ENCODE measurements at places on chromosomes 3 and 15. TPM values are rescaled to one million over a fixed set of nuclear protein-coding genes. Genes with fewer than 3 reads are reported as not detected.

Gene WDR93
- polyA plus RNA-seq = 2.3 TPM

GRCh38 chr15:28975766-28976179, 90.0 kb downstream of the APBA2 start:
- no peak for DNase-seq

Gene VILL
- polyA plus RNA-seq = 16.3 TPM

DNA sequence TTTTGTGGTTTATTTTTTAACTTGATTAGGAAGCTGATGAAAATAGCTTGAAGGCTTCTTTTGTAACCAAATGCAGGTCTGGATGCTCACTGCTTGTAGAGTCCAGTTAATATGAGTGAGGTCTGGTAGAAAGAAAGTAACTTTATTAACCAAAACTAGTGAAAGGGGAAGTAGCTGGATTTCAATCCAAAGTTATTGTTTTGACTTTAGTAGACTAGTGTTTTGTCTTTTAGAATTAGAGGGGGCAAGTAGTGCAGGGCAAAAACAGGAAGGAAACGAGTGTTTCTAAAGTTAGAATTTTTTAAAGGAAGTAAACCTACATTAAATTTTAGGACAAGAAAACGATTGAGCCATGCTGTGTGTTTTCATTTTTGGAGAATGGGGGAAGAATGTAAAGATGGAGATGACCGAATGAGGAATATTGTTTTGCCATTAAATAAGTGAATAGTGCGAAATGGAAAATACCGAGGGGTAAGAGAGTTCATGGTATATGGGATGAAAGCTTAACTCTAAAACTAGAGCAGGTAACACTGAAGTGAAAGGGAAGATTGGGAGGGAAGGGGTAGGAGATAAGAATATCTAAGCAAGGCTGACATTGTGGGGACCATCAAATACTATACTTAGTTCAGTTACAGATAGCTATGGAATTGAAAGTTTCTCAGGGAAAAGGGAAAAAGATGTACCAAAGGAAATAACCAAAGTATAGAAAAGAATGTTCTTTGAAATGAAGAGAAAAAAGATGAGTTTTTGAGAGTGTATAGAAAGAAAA, 40.0 kb downstream of the USP3 start:
- no peak for DNase-seq

Gene IMPG2
- polyA plus RNA-seq = 0.70 TPM

DNA sequence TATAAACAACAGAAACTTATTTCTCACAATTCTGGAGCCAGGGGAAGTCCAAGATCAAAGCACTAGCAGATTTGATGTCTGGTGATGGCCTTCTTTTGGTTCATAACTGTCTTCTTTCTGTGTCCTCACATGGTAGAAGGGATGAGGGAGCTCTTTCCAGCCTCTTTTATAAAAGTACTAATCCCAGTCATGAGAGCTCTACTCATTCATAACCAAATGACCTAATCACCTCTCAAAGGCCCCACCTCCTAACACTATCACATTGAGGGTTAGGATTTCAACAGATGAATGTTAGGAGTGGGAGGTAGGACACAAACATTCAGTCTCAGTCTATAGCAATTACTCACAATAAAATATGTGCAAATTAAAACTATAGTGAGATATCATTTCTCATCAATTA, 50.1 kb upstream of the UBE2E2 start:
- DNase-seq = no peak

DNA sequence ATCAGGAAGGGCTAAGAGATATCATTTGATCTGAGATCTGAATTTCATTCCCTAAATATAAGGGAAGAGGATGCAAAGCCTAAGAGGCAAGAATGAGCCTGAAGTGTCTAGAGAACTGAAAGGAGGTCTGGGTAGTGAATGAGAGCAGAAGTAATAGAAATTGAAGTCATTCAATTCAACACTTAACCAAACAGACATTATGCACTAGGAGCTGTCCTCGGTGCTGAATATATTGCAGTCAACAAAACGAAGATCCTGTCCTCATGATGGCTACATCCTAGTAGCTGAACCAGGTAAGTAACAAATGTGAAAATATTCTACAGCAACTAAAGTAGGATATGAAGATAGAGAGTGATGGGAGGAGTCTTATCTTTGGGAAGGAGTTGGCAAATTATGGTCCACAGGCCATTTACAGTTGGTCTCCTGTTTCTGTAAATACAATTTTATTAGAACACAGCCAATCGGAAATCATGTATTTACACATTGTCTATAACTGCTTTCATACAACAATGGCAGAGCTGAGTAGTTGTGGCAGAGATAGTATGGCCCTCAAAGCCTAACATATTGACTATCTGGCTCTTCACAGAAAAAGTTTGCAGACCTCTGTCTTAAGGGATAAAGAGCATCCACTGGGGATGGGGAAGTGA, 192.9 kb upstream of the CADPS start:
- peak; percentile 18 for DNase-seq

Gene MEGF11
- 3.1 TPM for polyA plus RNA-seq

Gene SCN11A
- 1.4 TPM for polyA plus RNA-seq

Data from left renal pelvis (tissue), 4 donors.